ENCODE measurements at places on chromosomes 16 and 17.

DNA sequence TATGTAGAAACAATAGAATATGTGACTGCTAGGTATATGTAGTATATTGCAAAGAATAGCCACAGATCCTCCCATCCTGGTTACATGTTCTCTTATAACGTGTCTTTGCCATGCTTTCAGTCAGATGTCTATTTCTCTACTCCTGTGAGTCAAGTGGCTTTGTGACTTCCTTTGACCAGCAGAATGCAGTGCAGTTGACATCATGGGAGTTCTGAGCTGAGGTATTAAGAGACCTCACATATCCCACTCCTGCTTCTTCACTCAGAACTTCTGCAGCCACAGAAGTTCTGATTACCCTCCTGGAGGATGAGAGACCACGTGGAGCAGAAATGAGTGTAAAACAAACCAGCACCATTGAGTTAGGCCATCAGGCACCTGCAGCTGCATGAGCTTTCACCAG lies 222.5 kb downstream of the PRKCA start:
- no peak for DNase-seq

GRCh38 chr16:14015948-14016347 lies 55.2 kb upstream of the MRTFB start:
- DNase-seq: no peak

DNA sequence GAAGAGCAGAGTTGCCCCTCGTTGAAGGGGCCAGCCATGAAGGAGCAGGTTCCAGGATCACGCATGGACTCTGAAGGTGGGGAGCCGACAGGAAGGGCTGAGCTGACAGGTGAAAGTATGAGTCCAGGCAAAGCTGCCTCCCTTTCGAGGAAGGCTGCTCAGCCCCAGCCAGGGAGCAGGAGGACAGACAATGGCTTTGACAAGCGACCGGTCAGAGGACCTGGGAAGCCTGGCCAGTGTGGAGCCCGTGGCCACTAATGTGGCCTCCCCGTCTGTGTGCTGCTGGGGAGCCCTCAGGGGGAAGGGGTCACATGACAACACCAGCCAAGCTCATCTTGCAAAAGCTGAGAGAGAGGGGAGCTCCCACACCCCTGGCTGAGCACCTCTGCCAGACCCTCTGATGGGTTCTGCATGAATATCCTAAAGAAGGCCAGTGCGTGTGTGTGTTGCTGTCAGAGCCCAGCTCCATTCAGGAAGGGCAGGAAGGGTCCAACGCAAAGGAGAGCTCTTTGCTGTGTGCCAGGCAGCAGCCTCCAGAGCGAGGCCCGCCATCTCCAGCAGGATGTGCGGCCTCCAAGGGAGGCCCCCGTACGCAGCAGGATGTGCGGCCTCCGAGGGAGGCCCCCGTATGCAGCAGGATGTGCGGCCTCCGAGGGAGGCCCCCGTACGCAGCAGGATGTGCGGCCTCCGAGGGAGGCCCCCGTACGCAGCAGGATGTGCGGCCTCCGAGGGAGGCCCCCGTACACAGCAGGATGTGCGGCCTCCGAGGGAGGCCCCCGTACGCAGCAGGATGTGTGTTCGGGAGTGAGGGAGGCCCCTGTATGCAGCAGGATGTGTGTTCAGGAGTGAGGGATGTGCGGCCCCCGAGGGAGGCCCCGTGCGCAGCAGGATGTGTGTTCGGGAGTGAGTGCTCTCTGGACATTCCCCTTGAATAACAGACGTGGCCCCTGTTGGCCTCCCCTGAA lies 102.1 kb upstream of the CHMP6 start:
- DNase-seq: no peak

GRCh38 chr16:2963723-2964474 lies at the start of gene KREMEN2:
KREMEN2 (plus strand) TSS chr16:2964275; CDS start chr16:2964521, 246 bp downstream.
- no peak for DNase-seq

DNA sequence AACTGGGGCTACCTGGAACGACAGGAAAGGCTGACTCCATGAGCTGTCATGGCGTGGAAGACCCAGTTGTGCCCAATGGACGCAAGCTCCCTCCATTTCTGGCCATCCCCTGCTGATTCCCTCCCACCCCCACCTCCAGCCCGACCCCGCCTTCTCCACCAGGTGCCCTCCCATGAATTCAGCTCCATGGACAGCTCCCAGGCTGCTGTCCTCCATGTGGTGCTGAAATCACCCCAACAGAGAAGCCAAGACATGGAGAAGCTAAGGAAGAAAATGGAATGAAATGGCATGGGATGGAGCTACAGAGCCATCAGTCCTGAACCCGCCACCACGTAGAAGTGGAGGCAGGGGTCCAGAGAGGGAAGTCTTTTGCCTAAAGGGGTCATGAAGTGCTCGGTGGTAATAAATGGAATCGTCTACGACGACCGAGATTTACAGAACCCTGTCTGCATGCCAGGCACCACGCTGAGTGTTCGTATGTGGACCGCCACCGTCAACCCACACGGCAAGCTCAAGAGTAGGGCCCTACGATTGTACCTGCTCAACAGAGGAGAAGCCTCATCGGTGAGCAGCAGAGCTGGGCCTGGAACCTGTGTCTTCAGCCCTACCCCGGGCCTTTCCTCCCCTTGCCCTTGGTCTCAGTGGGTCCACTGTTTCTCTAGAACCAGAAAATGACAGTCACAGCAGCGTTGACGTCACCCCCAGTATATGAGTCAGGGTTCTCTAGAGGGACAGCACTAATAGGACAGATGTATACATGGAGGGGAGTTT lies 9.3 kb upstream of the ZC3H18 start:
- no peak for DNase-seq

DNA sequence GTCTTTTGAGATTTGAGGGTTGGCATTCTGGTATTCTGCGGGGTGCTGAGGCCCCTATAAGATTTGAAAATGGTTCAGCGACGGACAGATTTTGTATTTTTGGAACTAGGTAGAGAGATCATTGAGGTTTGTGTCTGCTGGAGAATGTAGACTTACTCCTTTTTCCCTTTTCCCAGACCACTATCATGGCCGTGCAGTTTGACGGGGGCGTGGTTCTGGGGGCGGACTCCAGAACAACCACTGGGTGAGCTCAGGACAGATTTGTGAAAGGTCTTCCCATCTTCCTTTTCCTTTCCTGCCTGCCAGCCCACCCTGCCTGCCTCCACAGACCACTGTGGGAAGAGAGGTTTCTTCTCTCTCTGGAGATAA lies 572 bp downstream of the PSMB6 start:
- no peak for DNase-seq

Data from heart right ventricle (tissue), 16 donors.